Naive thymus-derived CD4-positive, alpha-beta T cell (primary cell): ENCODE measurements at places on chromosomes 7 and 10. TPM values are rescaled to one million over a fixed set of nuclear protein-coding genes. Genes with fewer than 3 reads are reported as not detected.

PAPOLB gene
- not detected for polyA plus RNA-seq

DNA sequence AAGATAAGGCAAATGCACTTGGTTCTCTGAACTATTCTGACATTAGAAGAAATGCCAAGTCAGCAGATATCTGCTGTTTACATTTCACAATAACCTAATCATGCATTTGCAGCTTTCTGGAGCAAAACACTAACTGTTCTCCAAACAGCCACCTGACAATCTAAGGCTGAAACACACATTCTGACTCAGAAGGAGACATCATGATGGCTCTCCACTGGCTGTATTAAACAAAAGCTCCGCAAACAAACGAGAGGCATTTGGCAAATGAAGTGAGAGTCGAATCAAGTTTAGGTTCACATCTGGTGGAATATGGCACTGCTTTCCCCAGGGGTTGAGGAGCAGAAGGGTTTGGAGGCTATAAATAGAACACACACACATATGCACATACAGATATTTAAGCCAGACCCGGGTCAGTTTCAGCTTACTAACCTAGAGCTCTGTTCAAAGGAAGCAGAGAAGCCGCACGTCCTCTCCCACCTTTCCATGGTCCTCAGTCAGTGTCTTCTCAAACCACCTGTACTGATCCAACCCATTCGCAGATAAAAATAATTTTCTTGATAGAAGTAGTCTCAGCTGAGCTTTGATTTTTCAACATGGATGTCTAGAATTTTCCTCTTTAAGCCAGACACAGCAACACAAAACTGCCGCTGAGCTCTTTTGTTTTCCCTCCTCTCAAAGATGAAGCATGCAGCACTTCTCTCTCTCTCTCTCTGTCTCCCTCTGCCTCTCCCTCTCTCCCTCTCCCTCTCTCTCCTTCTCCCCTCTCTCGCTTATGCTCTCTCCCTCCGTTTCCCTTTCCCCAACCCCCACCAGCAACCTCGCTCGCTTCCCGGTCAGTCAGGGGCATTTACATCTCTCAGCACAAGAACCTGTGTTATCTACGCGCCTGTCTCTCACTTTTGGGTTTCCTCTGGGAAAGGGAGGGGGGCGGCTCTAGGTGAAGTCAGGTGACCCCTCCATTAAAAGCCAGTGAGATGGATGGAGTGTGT, 682.8 kb downstream of the MAGI2 start:
- DNase-seq = no peak

WNT8B gene
- polyA plus RNA-seq = 0.09 TPM

RASA4B gene
- 15.9 TPM for polyA plus RNA-seq

GRCh38 chr7:4753598-4754432, 21.6 kb upstream of the AP5Z1 start:
- DNase-seq = peak; percentile 85

DNA sequence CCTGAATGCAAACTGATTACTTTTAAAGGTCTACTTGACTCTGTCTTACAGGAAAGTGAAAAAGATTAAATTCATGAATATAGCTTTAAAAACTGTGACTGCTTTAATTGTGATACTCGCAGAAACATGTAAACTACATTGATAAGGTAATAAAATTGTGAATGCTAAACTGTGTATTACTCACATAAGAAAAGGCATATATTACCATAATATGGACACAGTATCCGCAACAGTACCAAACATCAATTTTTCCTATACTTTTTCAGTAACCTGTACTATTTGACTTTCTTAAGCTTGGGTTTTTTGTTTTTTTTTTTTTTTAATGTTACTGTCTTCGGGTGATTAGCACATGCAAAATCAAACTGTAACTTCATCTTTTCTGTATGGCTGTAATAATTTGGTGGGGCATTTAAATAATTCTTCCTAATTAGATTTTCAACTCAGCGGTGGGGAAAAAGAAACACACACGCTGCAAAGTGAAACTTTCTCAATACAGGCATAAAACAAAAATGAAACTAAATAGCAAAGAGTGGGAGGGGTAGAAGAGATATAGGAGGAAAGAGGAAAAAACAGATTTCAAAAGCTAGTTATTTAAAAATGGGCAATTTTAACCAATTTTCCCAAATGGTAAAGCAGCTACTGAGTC, 23.2 kb downstream of the NT5C3A start:
- peak; percentile 42 for DNase-seq

- DNase-seq = no peak
Measured at GRCh38 chr7:139264220-139264619, 33.2 kb downstream of the UBN2 start.

DNA sequence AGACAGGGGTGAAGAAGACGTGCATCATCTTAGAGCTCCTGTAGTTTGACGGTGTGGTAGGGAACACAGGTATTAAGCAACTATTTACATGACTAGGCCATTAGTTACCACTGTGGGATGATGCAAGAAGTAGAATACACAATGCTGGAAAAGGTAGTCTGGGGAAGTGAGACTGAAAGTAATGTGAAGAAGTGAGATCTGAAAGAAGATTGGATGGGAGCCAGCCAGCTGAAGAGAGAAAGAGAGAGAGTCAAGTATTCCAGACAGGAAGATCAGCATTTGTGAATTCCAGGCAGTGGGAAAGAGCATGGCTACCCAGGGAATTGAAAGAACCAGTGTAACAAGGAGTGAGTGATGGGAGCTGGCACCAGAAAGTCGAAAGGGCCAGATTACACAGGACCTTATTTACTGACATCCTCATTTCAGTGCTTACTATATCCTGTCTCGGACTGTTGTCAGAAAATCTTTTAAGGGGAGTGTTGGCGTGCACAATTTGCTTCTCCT, 4.0 kb upstream of the CFAP58 start:
- DNase-seq = no peak

GRCh38 chr7:45978731-45979211, 57.7 kb upstream of the IGFBP3 start:
- DNase-seq = no peak

DNA sequence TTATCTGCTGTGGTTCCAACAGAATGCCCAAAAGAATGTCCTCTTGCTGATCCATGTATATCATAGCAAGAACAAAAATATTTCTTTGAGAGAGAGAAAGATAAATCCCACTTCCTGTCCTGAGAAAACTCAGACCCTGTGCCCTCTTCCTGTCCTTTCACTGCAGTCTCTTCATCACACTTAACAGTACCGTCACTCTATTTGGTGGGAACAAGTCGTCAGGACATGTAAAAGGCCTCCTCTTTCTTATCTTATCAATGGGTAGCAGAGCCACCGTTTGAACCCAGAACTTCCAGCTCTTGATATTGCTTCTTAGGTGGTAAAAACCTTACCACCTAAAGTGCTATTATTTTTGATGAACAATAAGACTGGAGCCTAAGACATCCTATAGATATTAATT, 43.9 kb downstream of the CHRM2 start:
- no peak for DNase-seq

ZNF804B gene
- not detected for polyA plus RNA-seq

OR6B1 gene
- not detected for polyA plus RNA-seq

DNA sequence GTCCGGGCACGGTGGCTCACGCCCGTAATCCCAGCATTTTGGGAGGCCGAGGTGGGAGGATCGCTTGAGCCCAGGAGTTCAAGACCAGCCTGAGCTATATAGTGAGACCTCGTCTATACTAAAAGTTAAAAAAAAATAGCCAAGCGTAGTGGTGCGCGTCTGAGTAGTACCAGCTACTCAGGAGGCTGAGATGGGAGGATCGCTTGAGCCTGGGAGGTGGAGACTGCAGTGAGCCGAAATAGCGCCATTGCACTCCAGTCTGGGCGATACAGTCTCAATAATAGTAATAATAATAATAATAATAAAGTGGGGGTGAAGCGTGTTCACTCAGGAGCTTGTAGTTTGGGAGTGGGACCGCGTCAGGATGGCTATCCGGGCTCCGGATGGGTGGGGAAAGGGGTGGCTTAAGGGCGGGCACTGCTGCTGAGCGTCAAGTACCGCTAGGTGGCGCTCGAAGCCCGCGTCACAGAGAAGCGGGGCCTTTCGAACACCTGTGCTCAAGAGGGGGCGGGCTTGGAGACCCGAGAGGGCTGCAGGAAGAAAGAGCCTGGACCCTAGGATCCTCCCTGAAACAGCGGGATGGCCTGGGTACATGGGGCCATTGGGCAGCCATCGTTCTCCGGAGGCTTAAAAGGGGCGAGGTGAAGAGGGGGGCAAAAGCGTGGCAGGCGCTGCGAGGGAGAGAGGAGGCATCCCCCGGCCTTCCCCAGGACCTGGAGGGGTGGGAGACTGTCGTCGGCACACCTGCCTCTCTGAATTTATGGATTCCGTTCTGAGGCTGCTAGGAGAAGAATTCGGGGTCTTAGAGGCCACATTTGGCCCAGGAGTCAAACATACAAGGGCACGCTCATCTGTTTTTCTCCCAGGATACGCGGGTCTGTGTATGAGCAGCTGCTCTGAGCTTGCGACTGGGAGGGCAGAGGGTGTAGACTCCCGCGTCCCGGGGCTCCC, 14.5 kb downstream of the LBX1 start:
- peak; percentile 67 for DNase-seq

GRCh38 chr10:69655124-69655867, 25.2 kb downstream of the FAM241B start:
- no peak for DNase-seq

MTPN gene
- 49.9 TPM for polyA plus RNA-seq

DNA sequence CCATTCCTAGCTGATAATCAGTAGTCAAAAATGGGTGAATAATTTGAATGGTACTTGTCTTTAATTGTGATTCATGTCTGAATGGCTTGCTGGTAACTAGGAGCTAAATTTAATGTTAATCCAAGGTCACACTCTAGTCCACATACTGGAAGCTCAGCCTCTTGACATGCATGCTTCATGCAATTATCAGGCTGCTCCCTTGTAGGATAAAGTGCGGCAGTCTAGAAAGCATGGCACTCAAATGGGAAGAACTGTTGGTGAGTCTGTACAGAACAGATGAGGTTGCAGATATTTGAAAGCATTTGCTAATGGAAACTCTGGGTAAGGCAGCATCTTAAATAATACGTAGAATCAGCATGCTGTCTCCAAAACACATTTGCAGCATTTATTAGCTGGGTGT, 499.4 kb downstream of the AUTS2 start:
- no peak for DNase-seq

DNA sequence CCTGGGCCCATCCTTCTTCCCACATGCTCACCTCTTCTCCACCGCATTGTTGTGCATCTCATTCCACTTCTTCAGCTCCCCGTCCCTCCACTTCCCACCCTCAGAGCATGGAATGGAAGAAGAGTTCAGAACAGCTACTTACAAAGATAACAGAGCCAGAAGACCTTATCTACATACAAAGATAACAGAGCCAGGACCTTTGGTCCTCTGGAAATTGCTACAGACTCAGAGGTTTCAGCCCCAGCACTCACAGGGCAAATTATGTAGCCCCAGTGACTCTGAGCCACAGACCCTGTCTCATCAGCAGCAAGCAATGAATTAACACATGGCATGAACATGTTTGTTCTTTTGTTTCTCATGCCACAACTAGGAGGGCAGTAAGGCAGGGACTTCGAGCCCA, 28.7 kb upstream of the SLC29A3 start:
- no peak for DNase-seq

- no peak for DNase-seq
Measured at GRCh38 chr10:5259132-5259951, 62.7 kb downstream of the AKR1C4 start.

DNA sequence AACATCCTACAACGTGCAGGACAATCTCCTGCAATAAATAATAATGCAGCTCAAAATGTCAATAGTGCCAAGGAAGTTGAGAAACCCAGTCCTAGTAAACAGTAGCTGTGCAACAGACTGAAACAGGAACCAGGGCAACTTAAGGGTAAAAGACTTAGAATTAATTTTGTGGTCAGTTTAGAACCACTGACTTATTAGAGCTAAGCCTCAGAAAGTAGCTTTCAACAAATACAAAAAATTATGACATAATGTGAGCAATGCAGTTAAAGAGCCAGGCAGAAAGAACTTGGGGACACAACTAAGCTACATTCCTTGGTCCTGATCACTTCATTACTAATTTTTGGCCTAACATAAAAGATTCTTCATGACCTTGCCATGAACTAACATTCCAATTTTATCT, 195.4 kb downstream of the MACC1 start:
- DNase-seq = no peak

TMEM176B gene
- polyA plus RNA-seq = not detected

DNA sequence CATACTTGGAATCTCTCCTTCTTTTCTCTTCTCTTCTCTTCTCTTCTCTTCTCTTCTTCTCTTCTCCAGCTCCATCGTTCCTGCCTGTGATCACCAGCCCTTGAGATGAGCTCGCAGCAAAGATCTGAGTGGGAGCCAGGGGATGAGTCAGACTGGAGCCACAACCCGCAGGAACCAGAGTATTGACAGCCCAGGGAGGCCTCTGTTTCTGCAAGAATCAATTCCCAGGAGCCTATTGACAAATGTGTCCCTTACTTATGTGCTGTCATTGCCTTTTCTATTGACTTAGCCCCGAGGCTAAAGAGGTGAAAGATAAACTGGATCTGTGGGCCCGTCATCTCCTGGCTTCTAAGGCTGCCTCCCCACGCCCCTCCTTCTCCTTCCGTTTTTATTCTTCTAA, 13.1 kb upstream of the HABP2 start:
- no peak for DNase-seq

- DNase-seq = no peak
Measured at GRCh38 chr7:25770670-25771069, 381.3 kb upstream of the NFE2L3 start.

PRSS37 gene
- polyA plus RNA-seq = not detected

PNLIPRP2 gene
- not detected for polyA plus RNA-seq

DNA sequence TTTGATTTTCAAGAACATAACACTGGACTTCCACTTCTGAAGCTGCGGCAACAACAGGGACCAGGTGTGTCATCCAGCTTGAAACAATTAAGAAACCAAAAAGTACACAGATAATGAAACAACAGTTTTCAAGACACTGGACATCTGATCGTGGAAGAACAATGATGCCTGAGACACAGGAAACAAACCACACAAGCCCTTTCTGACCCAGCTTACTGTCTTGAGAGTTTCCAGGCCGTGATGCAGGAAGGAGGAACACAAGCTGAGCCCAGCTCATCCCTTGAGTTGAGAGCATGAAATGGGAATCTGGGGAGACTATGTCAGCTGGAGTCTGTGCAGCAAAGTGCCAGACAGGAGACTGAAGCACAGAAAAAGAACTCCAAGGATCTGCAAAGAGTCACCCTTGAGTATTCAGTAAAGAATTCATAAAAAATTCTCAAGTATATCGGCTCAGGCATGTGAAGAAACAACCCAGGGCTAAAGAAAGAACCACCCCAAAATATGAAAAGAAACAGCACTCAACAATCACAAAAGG, 91.6 kb downstream of the RNF32 start:
- no peak for DNase-seq

DNA sequence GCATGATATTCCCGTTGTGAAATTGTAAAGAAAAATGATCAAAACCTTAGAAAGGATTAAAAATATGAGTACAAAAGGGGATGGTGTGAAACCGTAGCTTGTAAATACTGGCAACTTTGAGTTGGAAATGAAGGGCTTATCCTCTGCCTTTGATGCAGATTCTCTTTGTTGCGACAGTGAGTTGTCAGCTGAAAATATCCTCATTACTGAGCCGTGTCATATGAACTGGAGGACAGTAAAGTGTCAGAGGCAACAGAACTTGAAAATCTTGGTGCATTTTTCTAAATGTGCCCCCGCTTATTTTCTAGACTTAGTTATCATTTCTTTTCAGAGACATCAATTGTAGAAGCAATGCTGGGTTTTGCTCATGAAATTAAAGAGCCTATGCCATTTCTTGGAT, 170.5 kb upstream of the NPS start:
- no peak for DNase-seq

ITPRID1 gene
- not detected for polyA plus RNA-seq

CDC14C gene
- not detected for polyA plus RNA-seq
